ENCODE measurements at places on chromosomes 13 and 19.

GRCh38 chr13:27415116-27415515, 9.3 kb upstream of the GTF3A start:
- no peaks in the 10 kb centered on the region for H3K27me3 ChIP-seq
- no peak overlapping the region for H3K27ac ChIP-seq
- no peak for DNase-seq
- no peak overlapping the region for H3K4me3 ChIP-seq
- no peaks in the 10 kb centered on the region for H3K4me1 ChIP-seq
- no peaks in the 10 kb centered on the region for H3K36me3 ChIP-seq

DNA sequence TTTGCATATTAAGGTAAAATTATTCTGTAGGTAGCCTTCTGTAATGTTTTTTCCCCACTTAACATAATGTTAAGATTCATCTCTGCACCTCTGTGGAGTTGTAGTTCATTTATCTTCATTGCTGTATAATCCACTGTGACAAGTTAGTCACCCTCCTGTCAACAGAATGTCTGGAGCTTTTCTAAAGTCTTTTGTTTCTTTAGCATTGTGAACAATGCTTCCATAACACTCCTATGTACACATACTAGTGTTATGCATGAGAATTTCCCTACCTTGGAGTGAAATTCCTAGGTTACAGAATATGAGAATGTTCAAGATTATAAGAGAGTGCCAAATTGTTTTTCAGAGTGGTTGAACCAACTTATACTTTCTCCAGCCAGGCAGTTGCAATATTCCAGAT, 113.5 kb downstream of the COG6 start:
- H3K4me1 ChIP-seq = peaks cover 10% of the 10 kb centered on the region
- no peak for DNase-seq
- no peak overlapping the region for H3K4me3 ChIP-seq
- H3K36me3 ChIP-seq = peaks cover 3% of the 10 kb centered on the region
- no peak overlapping the region for H3K27ac ChIP-seq

GRCh38 chr13:21420706-21421105, 38.4 kb downstream of the ZDHHC20 start:
- H3K4me3 ChIP-seq = no peak overlapping the region
- peaks cover 14% of the 10 kb centered on the region for H3K4me1 ChIP-seq
- DNase-seq = no peak
- peak overlapping the region; percentile 30 for H3K27ac ChIP-seq

- peak overlapping the region; percentile 91 for H3K27ac ChIP-seq
- H3K4me3 ChIP-seq = peak overlapping the region; percentile 95
- H3K36me3 ChIP-seq = peaks cover 35% of the 10 kb centered on the region
- DNase-seq = peak; percentile 41
- peaks cover 27% of the 10 kb centered on the region for H3K4me1 ChIP-seq
- no peaks in the 10 kb centered on the region for H3K27me3 ChIP-seq
Observed at GRCh38 chr19:52689843-52690368, 44.9 kb downstream of the ZNF611 start.

- no peak for DNase-seq
- H3K27ac ChIP-seq = no peak overlapping the region
- H3K4me1 ChIP-seq = peaks cover 2% of the 10 kb centered on the region
- H3K27me3 ChIP-seq = no peaks in the 10 kb centered on the region
- peaks cover 18% of the 10 kb centered on the region for H3K36me3 ChIP-seq
Observed at GRCh38 chr19:1425102-1425837, 12.9 kb upstream of the RPS15 start.

All from activated naive CD8-positive, alpha-beta T cell treated with anti-CD3 and anti-CD28 coated beads for 36 hours (primary cell).